Activated CD8-positive, alpha-beta memory T cell treated with anti-CD3 and anti-CD28 coated beads, Interleukin-2, amount 50 U/mL, for 48 hours (primary cell): ENCODE measurements at places on chromosomes 4 and X.

DNA sequence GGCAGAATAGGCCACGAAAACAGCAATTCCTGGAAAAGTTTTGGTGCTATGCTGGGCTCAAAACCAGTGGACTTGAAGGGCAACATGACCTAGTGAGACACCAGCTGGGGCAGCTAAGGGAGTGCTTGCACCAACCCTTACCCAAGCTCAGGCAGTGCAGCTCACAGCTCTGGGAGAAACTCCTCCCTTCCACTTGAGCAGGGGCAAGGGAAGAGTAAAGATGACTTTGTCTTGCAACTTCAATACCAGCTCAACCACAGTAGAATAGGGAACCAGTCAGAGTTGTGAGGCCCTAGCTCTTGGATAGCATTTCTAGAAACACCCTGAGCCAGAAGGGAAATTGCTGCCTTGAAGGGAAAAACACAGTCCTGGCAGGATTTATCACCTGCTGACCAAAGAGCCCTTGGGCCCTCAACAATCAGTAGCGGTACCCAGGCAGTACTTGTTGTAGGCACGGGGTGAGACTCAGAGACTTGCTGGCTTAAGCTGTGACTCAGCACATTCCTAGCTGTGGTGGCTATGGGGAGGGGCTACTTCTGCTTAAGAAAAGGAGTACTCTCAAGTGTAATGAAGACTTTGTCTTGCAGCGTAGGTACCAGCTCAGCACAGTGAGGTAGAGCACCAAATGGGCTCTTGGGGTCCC is 19.7 kb upstream of the ABCG2 start:
- DNase-seq: no peak

DNA sequence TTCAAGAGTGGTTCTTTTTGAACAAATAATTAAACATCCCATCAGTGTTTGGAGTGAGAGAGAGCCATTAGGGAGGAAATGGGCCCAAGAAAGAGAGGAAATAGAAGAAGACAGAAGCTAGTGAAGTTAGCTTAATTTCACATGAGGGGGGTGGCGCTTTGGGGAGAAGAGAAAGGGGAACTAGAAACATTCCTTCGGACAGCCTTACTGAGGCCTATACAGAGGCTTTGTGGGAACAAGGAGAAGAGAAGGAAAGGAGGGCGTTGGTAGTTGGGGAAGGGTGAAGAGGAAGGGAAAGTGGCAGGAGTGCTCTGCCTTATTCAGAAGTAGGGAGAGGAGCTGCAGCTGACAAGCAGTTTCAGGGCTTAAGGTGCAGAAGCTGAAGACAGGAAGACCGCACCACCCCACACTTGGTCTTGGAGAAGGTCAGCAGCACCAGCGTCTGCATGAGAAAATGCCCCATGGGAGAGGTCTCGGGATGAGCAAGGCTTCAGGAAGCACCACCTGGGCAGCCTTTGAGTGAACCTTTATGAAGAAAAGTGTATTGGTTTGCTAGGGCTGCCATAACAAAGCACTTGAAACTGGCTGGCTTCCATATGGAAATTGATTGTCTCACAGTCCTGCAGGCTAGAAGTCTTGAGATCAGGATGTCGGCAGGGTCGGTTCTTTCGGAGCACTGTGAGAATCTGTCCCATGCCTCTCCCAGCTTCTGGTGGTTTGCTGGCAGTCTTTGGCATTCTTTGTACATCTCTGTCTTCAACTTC is 85.1 kb downstream of the KIT start:
- DNase-seq: no peak

GRCh38 chrX:16022580-16023200 is 100.7 kb upstream of the GRPR start:
- no peak for DNase-seq

DNA sequence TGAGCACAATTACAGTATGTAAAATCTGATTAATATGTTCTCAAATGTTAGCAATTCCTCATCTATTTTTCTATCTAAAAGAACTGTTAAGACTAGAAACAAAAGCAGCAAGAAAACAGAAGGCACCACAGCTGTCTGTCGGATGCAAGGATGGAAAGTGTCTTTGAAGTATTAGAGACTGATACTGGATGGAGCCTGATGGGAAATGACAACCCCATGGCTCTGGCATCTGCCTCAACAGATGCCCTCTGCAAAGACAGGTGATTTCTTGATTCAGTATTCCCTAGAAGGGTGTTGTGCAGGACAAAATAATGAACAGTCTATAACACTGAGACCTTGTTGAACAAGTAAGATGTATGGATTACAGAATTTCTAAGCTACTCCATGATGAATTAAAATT is 19.7 kb downstream of the LRCH2 start:
- DNase-seq: no peak

DNA sequence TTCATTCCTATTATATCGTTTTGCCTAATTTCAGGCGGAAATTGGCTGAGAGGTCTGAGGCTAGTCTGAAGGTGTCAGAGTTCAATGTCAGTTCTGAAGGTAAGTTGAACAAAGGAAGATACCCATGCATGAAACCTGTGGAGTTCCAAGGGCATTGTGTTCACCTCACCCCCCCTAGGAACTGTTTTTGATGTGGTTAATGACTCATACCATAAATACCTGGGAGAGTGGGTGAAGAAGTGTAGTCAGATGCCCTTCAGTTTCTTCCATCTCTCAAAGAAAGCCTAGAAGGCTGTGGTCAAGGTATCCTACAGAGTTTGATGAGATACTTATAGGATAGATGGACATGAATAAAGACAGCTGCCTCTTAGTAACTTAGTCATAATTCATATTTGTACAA is 2.7 kb downstream of the UTP14A start:
- DNase-seq: no peak

- DNase-seq: no peak
Measured at GRCh38 chr4:1882850-1883271, 11.7 kb downstream of the NSD2 start.

GRCh38 chr4:46594661-46595060 is 204.7 kb upstream of the GABRA2 start:
- no peak for DNase-seq

DNA sequence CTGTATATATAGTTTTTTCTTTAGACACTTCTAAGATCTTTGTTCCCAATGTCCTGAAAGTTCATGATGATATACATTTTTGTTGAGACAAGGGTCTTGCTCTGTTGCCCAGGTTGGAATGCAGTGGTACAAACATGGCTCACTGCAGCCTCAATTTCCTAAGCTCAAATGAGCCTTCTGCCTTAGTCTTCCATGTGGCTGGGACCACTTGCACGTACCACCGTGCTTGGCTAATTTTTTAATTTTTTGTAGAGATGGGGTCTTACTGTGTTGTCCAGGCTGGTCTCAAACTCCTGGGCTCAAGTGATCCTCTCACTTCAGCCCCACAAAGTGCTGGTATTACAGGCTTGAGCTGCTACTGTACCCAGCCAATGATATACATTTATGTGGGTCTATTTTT is 132.9 kb upstream of the BCOR start:
- DNase-seq: no peak

DNA sequence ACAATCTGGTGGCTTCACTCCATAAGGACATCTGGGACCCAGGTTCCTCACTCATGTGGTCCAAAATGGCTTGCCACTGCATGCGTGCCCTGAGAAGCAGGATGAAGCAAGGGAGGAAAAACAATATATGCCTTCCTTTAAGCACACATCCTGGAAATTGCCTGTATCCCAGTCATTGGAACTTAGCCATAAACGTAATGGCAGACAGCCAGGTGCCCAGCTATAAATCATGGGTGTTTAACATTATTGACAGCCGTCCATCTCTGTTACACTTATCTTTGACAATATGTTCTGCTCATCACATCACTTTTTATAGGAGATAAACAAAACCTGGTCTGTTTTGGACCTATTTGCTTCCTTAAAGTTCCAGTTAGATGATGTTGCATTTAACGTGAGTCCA is 181.0 kb downstream of the AASDH start:
- no peak for DNase-seq

GRCh38 chr4:40157436-40157835 is 39.4 kb upstream of the RHOH start:
- DNase-seq: no peak

GRCh38 chr4:78544678-78545077 is 6.9 kb upstream of the ANXA3 start:
- DNase-seq: no peak

DNA sequence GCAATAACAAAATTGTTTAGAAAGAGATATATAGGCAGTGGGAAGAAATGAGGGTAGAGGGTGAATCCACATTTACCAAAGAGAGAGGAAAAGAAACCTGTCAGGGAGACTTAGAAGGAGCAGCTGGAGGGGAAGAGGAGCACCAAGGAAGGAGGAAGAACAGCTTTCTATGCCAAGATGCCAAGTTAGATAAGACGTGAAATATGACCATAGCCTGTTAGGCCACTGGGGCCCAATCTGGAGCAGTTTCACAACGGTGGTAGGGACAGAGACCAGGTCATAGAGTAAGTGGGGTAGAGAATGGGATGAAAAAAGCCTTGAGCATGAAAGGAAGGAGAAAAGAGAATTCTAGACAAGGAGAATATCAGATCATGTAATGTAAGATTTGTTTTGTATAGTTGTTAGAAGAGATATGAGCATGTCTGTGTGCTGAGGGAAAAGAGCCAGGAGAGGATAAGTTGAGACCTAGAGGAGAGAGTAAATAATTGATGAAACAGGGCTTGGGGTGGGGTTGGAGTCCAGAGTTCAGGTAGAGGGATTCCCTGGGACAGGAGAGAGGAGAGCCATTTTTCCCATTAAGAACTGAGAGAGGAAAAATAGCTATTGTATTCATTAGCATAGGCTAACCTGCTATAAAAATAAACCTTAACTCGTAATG is 4.4 kb upstream of the SOWAHB start:
- no peak for DNase-seq

DNA sequence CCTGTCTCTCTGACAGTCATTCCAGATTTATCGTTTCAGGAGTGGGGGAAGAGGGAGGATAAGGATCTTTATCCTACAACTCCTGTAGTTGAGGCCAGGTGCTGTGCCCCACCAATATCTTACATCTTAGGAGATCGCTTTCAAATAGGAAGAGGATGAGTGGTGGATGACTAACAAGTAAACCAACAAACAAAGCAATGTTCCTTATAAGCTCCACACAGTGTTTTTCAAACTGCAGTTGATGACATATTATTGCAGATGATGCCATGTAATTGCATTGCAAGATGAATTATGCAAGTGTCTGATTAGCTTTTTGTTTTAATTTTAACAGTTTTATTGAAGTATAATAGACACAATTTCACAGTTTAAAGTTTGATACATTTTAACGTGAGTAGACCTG is 35.8 kb upstream of the TMEM164 start:
- no peak for DNase-seq
